ENCODE measurements at places on chromosomes 6 and 20.

GRCh38 chr6:53611342-53611741, 54.2 kb downstream of the KLHL31 start:
- DNase-seq, result no peak

DNA sequence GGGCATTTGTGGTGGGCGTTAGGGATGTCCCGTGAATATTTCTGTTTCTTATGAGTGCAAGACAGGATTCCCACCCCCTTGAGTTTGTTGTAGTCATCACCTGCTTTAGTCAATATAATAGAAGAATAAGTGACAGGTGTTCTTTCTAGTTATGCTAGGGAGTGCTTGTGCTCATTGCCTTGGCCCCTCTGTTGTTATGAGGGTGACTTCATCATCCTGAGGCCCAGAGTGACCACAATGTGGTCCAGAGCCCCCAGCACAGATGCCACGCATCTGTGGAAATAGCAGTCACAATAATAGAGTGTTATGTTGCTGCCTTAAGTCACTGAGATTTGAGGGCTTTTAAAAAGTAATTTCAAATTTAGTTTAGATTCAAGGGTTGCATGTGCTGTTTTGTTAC, 42.4 kb downstream of the GGTLC1 start:
- no peak for DNase-seq

DNA sequence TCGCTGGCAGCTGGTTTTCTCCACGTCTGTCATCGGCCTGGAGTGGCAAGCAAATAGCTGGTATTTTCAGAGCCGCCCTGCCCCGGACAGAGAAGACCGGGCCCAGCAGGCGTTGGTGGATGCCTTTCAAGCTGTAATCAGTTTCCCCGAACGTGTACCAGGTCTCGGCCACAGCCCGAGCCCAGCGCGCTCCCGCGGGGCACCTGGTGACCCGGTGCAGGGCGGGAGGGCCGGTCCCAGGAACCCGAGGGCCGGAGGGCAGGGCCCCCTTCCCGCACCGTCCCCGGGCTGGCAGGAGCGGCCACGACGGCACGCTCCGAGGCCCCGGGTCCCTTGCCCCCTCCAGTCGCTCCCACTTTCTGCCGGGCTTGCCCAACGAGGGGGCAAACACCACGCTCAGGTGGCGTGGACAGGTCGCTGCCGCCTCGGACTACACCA, 348 bp upstream of the PYGB start:
- DNase-seq, result no peak

DNA sequence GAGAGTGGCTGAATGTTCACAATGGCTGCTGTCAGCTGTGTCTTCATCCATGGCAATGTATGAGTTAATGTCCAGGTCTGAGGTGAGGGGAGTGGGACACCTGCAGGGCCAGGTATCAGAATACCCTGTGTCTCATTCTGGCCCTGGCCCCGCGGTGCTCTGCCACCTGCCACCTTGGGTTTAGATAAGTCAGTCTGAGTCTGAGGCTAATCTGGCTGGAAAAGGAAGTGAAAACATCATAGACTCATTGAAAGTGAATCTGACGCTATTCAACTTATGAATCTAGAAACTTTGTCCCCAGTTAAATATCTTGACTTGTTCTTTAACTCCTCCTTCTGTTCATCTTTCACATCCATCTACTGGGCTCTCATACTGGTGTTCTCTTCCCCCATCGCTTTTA, 267.1 kb upstream of the JAG1 start:
- no peak for DNase-seq

GRCh38 chr6:4777394-4777935, 1.3 kb downstream of the CDYL start:
- DNase-seq, result no peak

GRCh38 chr6:166450167-166450873, 67.6 kb upstream of the MPC1 start:
- no peak for DNase-seq

DNA sequence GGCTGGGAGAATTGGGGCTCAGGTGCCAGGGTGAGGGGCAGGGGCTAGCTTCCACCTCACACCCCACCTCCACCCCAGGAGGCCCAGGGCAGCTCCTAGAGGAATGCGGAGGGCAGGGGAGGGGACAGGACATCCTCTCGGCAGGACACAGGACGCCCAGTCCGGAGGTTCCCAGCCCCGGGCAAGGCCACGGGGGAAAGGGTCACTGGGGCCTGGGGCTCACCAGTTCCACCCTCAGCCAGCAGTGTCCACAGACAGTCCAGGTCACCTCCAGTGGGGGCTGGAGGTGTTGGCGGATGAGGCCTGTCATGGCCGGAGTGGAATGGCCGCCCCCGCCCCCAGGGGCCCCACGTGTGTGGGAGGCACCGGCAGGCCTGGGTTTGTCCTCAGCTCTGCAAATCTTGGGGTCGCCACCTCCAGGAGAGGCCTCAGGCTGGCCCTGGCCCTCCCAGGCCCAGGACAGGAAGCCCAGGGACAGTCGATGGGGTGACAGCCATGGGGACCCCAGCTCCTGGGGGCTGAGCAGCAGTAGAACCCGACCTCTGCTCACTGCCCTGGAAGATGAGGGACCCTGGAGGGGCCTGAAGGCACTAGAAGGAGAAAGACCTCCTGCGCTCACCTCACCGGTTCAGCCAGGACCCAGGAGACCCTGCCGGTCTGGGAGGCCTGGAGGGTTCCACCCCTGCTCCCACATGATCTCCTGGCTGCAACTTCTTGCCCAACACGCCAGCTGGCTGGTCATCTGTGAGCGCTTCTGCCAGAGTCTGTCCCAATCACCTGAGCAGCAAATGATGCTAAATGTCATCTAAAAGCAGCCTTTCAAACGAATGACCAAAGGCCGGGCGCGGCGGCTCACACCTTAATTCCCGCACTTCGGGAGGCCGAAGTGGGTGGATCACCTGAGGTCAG, 13.0 kb upstream of the ABHD16B start:
- no peak for DNase-seq
